ENCODE measurements at places on chromosomes 7 and 10. TPM values are rescaled to one million over a fixed set of nuclear protein-coding genes. Genes with fewer than 3 reads are reported as not detected.

DNA sequence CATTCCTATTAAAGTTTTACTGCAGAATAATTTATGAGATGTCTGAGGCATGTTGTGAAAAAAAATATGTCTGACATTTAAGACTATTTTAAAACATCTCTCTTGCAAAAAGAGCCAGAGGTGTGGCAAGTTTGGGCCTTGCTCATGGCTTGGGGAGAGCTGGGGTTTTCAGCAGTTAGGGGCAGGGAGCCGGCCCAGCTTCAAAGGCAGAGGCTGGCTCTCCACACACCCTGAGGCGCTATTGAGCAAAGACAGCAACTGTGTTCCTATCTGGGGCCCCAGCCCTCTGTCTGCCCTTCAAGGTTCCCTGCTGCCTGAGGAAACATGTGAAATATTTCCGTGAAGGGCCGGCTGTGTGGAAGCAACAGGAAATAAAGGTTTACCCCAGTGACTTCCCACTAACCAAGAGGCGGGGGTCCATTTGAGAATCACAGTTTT, 94.0 kb downstream of the SORBS1 start:
- no peak for DNase-seq

DNA sequence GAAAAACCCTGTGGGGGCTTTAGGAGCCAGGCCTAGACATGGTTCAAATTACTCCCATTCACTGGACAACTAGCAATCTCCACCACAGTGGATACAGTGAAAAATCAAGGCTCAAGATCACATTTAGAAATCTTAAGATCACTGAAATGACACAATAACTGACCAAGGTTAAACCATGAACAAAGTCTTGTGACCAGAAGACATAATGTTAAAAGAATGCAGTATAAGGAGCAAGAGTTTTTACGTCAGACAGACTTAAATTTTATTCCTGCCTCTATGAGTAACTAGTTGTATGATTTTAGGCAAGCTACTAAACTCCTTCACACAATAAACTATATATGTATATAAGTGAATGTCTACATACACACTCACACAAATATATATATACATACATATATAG, 68.5 kb downstream of the MICU1 start:
- no peak for DNase-seq

DNA sequence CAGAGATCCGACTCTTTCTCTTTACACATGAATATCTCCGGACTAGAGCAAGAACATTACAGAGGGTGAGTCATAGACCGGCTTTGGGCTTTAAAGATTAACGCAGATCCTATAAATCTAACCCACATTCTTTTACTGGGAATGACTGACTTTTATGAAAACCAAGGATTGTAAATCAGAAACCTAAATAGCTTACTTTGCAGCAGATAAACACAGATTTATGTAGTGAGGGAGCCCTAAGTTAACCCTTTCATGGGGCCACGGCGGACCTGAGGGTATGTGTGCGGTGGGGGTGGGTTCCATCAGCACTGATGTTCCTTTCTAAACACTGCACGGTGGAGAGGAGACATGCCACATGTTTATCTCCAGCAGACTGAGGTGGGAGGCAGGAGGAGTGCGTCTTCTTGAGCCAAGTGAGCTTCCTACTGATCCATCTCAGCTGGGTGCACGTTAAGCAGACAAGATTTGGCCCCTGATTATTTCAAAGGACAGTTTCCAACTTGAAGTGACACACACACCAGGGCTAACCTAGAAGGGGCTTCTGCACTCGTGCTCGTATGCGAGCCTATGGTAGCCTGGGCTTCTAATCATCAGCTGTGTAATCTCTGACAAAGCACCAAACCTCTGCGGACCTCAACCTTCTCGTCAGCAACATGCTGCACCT, 127.6 kb downstream of the WDR11 start:
- DNase-seq, result no peak

GRCh38 chr10:96165726-96166125, 35.6 kb downstream of the ZNF518A start:
- no peak for DNase-seq

DNA sequence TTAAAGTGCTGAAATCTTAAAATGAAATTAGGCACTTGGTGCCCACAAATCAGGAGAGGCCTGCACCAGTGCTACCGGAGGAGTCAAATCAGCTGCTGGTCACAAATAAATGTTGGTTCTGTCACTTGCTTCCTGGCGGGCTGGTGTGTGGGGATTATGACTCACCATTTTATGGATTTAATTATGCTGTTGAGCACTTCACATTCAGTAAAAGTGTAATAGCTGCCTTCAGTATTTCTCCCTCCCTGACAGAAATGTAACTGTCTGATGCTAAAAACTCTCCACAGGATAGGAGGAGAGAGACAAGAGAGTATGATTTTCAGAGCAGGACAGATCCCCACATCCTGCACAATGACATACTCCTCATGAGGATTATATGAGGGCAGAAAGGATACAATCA, 186.0 kb downstream of the JAZF1 start:
- no peak for DNase-seq

- DNase-seq, result no peak
Observed at GRCh38 chr7:29350351-29350750, 155.8 kb downstream of the CHN2 start.

GRCh38 chr7:135575296-135575695, 17.6 kb downstream of the NUP205 start:
- DNase-seq, result no peak

- DNase-seq, result no peak
Observed at GRCh38 chr10:72265508-72265907, 8.2 kb upstream of the DDIT4 start.

GRCh38 chr7:38066391-38066790, 111.7 kb upstream of the STARD3NL start:
- DNase-seq, result no peak

DNA sequence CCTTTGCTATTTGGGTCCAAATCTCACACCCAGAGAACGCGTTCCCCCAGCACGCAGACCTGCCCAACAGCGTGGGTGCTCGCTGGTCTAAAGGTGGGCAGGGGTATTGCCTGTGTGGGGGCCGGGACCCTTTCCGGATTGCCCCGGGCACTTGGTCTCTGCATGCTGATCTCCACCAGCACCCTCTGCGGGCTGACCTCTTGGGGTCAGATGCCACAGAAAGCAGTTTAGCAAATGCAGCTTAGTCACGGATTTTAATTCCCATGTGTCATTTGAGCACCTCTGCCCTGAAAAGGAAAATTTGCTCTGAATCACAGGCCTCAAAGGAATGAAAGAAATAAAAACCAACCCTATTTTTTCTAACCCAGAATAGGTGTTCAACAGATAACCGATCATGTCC, 46.7 kb downstream of the PKD1L1 start:
- DNase-seq, result no peak

DNA sequence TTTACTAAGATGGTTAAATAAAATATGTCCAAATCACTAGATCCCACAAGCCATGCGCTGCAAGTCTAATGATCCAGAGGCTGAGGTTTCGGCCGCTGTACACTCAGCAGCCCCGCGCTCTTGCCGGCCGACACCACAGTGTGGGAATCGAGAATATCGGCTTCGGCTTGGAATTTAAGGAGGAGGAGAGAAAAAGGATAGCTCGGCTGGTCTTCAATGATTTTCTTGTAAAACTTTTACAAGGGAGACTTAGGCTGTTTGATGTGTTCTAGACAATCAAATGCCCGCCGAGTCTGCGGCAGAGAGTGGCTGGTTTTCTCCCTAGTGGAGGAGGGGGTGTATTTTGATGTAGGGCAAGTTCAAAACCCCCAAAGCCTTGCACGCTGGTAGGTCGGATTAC, 118.2 kb upstream of the TCF7L2 start:
- DNase-seq, result no peak

DNA sequence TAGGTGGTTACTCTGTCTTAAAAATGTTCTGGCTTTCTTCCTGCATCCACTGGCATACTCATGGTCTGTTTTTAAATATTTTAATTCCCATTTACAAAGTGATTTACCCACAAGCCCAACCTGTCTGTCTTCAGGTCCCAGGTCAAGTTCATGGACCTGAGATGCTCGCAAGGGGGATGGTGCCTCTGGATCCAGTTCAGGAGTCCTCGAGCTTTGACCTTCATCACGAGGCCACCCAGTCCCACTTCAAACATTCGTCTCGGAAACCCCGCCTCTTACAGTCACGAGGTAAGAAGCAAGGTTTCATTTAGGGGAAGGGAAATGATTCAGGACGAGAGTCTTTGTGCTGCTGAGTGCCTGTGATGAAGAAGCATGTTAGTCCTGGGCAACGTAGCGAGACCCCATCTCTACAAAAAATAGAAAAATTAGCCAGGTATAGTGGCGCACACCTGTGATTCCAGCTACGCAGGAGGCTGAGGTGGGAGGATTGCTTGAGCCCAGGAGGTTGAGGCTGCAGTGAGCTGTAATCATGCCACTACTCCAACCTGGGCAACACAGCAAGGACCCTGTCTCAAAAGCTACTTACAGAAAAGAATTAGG, 8.7 kb downstream of the ZKSCAN1 start:
- no peak for DNase-seq

GRCh38 chr10:58164517-58164916, 103.2 kb downstream of the IPMK start:
- DNase-seq, result no peak

GRCh38 chr10:89478085-89478738, 57.2 kb downstream of the SLC16A12 start:
- no peak for DNase-seq

DNA sequence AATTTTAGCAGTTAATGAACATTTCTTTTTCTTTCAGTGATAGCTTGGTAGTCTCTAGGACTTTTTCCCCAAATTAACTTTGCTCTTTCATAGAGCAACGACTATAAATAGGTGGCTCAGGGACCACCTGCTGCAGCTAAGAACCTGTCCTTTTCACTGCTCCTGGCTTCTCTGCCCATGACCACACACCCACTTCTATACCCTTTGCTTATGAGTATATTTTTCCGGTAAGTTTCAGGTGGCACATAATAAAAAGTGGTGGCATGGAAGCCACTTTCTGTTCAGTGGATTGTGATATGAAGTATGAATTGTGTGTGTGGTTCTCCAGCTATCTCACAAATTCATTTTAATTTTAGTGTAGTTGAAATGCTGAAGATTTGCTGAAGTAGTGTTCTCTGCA, 1.2 kb downstream of the ING3 start:
- no peak for DNase-seq

GRCh38 chr10:1978584-1978983, 241.3 kb upstream of the ADARB2 start:
- DNase-seq, result no peak

DNA sequence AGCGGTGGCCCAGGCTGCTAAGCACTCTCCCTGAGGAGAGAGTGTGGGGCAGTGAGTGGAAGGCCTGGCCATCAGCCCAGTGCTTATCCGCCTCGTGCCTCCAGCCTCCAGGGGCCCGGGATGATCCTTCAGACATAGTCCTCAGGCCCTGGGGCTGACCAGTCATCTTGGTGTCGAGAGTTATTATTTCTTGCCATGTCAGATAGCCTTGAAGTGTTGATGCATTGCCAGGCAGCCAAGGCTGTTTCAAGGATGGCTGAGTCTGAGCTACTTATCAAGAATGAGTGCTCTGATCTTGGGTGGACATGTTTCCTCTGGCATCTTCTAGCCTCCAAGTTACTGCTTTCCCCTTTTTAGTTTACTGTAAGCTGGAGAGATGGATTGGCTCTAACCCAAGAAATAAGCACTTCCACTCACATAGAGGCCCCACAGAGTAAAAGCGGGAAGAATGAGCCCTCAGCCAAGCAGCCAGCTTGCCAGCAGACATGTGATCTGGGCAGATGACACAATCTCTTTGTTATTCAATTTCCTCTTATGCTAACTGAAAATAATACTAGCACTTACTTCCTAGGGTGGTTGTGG, 136.5 kb upstream of the NAMPT start:
- DNase-seq, result no peak

DNA sequence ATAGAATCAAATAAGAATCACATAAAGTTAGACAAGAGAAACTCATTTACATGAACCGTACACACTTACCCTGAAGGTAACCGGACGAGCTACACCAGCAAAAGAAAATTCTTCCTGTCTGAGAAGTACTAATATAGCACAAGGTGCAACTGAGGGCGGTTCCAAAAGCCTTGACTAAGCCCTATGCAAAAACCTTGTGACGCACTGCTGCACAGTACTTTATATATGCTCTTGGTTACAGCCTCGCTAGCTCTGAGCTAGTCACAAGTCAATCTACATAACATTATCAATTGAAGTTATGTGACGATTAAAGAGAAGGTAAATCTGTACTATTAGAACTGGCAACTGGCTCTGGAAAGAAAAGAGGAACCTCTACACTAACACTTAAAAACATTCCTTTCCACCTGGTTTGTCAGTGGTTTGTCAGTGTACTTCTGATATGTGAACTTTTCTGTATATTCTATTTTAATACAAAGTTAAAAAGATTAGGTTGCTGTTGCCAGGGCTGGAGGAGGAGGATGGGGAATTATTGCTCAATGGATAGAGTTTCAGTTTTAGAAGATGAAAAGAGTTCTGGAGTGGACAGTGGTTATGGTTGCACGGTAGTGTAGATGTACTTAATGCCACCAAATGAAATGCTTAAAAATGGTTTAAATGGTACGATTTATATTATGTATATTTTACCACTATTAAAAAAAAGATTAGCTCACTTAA, 21.6 kb downstream of the NT5C3A start:
- no peak for DNase-seq

DNA sequence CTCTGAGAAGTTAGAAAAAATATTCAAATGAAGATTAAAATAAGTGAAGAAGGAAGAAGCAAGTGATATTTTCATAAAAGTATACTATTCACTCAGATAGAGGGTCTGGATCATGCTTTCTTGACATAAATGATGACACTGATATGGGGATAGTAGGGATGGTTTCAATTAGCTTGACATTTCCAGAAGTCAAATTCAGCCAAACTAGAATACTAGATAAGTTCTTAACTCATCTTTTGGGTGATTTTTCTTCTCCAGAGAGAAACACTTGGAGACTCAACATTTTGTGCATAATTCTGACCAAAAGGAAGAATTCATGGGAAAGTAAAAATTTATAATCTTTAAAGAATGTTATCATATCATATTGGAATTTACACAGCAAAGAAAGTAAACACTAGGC, 152.0 kb upstream of the LRGUK start:
- no peak for DNase-seq

GRCh38 chr10:123390874-123391273, 236.7 kb downstream of the BUB3 start:
- DNase-seq, result no peak

DNA sequence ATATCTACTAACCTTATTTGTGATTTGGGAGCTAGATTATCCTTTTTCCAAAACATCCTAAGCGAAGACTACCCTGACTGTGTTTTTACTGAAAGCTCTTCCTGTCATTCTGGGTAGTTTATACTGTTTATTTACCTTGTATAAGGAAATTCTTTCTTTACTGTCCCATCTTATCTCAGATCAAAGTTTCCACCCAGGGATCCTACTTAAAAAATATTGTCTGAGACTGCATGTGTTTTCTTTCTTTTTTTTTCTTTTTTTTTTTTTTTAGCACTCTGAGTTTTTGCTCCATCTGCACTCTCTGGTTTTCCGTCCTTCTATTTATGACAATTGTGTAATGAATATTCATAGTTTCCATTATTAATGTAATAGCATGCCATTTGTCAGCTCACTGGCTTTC, 26.5 kb downstream of the CDK14 start:
- no peak for DNase-seq

The GIMAP4 gene
- 28.3 TPM for polyA plus RNA-seq

The ASAH2 gene
- 2.7 TPM for polyA plus RNA-seq

The WDR86 gene
- 57.5 TPM for polyA plus RNA-seq

The SPDYE11 gene
- 0.28 TPM for polyA plus RNA-seq

The SLK gene
- 56.6 TPM for polyA plus RNA-seq
